ENCODE measurements at places on chromosomes 4 and X.

- DNase-seq: no peak
Observed at GRCh38 chr4:47340914-47341313, 122.6 kb downstream of the COMMD8 start.

DNA sequence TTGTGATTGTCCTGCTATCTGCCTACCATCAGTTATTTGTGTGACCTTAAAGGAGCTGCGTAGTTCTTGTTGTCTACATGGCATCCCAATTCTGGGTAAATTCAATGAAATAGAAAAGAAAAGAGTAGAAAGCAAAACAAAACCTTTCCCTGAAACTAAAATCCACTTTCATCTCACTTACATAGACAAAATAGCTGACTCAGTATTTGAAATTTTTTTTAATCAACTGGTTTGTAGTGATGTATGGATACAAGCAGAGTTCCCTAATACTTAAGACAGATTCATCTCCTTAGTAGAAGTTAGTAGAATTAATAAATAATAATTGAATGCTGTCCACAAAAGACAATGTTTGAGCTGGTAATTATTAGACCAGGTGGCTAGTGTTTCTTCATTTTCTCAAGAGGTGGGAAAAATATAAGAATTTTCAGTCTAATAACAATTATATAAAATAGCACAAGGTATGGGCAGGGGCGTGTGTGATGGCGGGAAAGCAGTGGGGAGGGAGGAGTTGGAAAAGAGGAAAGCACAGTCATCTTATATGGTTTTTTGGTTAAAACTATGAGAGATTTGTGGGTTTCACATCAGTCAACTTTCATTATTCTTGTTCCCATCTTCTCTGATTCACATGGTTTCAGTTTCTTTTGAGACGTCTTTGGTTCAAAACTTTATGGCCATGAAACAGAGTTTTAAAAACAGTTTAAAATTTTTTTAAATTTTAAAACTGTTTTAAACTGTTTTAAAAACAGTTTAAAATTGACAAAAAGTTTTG lies 275.2 kb downstream of the SPRY1 start:
- DNase-seq: no peak

- peak; percentile 45 for DNase-seq
Observed at GRCh38 chrX:71103110-71103983, 3.2 kb downstream of the CXorf65 start.

GRCh38 chr4:154984148-154984547 lies 203.1 kb downstream of the RBM46 start:
- DNase-seq: no peak

DNA sequence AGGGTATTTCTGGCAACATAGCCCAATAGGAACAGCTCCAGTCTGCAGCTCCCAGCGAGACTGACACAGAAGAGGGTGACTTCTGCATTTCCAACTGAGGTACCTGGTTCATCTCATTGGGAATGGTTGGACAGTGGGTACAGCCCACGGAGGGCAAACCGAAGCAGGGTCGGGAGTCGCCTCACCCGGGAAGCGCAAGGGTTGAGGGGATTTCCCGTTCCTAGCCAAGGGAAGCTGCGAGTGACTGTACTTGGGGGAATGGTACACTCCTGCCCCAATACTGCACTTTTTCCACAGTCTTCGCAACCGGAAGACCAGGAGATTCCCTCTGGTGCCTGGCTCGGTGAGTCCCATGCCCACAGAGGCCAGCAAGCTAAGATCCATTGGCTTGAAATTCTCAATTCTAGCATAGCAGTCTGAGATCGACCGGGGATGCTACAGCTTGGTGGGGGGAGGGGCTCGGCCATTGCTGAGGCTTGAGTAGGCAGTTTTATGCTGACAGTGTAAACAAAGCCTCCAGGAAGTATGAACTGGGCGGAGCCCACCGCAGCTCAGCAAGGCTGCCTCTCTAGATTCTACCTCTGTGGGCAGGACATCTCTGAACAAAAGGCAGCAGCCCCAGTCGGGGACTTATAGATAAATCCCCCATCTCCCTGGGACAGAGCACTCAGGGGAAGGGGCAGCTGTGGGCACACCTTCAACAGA lies 14.0 kb upstream of the ADAD1 start:
- no peak for DNase-seq

Data from stimulated activated CD8-positive, alpha-beta memory T cell treated with anti-CD3 and anti-CD28 coated beads, Interleukin-12 subunit alpha, Interleukin-12 subunit beta, amount 100 ng/mL, for 4 hours (primary cell).